Activated CD4-positive, CD25-positive, alpha-beta regulatory T cell treated with anti-CD3 and anti-CD28 coated beads, Interleukin-2, amount 50 U/mL, for 72 hours (primary cell): ENCODE measurements at places on chromosomes 6 and 20.

DNA sequence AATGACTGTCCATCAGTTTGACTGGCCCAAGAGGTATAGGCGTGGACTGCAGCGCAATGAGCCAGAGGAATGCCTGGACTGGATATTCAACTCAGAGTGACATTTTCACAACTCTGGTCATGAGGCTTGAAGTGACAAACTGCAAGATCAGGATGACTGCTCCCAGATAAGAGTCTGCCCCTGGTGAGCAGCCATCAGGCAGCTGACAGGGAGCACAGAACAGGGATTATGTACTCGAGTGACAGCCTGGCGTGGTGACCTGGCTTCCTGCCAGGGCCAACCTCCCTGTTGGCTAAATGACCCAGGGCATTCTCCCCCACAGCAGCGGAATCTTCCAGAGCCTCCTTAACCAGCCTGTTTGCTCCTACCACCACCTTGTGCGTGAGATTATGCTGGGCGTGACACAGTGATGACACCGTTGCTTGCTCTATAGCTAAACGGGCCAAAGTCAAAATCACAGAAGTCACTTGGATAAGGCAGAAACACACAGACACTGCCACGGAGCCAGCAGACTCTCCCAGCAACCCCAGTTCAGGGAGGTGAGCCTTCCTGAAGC, 209.1 kb upstream of the JARID2 start:
- DNase-seq: no peak

GRCh38 chr20:49310705-49311104, 32.8 kb upstream of the ZNFX1 start:
- DNase-seq: no peak

DNA sequence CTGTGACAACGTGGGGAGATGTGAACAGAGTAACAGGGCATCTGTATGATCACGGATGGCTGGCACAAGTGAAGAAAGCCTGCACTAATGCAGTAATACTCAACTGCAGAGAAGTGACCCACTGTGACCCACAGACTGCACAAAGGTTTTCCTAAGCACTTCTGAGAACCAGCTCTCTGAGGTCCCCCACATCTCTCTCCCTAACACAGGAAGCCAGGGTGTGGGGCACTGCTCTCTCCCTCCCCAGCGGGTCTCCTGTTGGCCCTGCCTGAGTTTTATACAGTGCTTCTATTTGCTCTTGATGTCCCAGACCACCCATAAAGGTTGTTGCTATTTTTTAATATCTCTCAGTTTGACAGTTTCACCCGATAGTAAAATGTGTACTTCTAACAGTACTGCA, 11.3 kb downstream of the APMAP start:
- peak; percentile 5 for DNase-seq

DNA sequence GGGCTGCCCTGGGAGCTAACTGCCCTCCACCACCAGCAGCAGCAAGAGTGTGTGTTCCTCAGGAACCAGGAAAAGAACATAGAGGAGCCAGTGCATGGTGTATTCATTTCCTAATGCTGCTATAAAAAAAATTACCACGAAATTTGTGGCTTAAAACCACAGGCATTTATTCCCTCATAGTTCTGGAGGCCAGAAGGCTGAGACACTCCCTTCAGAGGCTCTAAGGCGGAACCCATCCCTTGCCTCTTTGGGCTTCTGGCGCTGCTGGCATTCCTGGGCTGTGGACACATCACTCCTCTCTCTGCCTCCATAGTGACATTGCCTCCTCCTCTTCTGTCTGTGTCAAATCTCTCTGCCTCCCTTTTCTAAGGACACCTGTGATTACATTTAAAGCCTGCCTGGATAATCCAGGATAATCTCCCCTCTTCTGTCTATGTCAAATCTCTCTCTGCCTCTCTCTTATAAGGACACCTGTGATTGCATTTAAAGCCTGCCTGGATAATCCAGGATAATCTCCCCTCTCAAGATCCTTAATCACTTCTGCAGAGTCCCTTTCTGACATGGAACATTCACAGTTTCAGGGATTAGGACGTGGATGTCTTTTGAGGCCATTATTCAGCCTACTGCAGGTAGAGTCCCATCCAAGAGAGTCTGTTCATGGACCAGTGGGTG, 54.7 kb downstream of the NDUFAF5 start:
- no peak for DNase-seq

DNA sequence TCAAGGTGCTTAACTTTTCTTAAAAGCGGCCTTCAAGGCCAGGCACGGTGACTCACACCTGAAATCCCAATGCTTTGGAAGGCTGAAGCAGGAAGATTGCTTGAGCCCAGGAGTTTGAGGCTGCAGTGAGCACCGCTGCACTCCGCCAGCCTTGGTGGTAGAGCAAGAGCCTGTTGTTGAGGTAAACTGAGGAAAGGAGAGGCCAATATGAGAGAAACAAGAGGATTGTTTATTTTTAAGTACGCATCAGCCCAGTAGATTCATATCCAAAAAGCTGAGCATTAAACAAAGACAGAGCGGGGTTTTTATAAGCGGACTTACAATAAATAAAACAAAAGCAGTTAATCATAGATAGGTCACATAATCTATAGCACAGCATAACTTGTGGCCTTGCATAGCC, 15.0 kb upstream of the GMPR start:
- no peak for DNase-seq

DNA sequence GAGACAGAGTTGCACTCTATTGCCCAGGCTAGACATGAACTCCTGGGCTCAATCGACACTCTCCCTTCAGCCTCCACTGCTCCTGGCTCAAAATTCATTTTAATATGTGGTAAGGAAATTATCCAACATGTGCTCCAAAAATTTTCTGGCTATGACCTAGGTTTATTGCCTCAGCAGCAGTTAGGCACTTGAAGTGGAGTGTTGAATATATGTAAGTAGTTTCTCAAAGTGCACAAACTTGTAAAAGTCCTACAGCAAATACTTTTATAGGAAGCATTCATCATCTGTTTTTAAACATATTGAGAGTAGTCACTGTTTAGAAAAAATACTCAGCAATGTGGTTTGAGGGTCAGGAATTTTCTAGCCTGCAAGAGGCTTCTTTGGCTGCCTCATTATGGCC, 13.2 kb downstream of the FILIP1 start:
- no peak for DNase-seq

GRCh38 chr6:84093441-84094435, 60.2 kb downstream of the MRAP2 start:
- DNase-seq: no peak

DNA sequence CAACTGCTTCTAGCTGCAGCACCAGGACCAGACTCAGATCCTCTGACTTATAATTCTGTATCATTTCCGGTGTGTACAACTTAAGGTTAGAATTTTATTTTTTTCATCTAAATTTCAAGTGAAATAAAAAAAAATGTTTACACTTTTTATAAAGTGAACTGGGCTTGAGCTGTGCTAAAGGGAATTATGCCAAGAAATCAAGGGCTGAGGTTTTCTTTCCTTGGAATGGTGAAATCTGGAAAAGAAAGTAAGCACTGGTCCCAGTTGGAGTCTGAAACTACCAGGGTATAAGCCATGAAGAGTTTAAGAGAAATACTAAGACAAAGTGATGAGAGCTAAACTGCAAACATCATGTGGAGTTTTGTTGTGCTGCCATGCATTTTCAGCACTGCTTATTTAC, 21.7 kb upstream of the FYN start:
- DNase-seq: no peak

GRCh38 chr6:1485678-1486077, 96.3 kb downstream of the FOXF2 start:
- DNase-seq: no peak
